Midbrain (tissue), 1 donor: ENCODE measurements at places on chromosomes 16 and 17.

GRCh38 chr16:31134625-31135534 is 647 bp downstream of the PRSS8 start:
- DNase-seq, result no peak

DNA sequence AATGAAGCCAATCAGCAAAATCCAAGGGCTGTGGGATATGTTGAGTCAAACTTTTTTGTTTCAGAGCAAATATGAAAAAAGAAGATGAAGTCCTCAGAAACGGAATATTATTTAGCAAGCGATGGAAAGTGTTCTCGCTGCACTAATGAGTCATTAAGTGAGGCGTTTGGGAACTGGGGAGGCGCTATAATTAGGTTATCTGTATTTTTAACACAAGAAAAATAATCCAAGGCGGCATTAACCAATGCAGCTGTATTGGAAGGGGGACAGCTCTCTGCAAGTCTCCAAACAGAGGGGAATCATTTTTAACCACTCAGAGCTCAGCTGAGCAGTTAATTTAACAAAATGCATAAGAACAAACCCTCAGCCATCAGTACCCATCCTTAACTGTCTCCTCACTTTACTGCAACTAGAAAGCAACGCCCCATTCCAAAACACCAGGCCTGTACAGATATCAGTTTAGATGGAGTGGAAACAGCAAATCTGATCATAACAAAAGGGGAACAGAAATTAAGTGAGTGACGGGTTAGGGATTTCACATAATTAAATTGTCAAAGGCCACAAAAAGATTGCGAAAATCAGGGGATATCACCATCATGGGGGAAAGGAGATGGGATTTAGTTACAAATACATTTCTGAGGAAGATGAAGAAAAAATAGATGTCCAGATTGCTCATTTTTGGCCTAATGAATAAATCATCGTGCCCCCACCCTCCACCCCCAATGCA is 211.0 kb upstream of the TOX3 start:
- no peak for DNase-seq

DNA sequence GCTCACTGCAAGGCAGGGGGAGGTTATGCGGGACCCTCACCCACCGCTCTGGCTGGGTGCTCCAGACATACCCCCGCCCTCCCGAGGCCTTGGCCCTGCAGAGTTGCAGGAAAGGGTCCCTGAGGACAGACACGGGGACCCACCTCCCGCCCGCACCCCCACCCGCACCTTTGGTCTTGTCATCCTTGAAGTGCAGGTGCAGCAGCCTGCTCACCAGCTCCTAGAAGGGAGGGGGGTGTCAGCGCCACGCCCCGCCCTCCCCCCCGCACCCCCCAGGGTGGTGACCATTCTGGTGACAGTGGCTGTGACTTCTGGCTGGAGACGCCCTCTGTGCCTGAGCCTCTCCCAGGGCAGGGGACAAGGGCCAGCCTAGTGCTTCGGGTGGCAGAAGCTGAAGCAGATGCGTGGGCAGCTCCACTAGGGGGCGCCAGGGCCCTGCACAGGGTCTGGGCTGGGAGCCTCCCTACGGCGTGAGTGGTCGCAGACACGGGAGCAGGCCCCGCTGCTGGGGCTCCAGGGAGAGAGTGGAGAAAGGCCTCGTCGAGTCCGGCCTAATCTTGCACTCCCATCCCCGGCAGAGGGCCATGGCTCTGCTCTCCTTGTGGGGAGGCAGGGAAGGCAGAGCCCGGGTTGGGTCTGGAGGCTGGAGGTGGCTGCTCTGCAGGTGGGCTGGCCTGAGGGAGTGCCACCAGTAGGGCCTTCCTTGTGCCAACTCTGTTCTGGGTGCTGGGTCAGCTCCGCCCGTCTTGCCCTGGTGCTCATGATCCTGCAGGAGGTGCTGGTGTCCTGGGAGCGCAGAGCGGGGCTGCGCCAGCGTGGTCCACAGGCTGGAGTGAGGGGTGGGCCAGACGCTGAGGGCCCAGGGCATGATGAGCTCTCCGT is 2.7 kb downstream of the CENPX start:
- no peak for DNase-seq

DNA sequence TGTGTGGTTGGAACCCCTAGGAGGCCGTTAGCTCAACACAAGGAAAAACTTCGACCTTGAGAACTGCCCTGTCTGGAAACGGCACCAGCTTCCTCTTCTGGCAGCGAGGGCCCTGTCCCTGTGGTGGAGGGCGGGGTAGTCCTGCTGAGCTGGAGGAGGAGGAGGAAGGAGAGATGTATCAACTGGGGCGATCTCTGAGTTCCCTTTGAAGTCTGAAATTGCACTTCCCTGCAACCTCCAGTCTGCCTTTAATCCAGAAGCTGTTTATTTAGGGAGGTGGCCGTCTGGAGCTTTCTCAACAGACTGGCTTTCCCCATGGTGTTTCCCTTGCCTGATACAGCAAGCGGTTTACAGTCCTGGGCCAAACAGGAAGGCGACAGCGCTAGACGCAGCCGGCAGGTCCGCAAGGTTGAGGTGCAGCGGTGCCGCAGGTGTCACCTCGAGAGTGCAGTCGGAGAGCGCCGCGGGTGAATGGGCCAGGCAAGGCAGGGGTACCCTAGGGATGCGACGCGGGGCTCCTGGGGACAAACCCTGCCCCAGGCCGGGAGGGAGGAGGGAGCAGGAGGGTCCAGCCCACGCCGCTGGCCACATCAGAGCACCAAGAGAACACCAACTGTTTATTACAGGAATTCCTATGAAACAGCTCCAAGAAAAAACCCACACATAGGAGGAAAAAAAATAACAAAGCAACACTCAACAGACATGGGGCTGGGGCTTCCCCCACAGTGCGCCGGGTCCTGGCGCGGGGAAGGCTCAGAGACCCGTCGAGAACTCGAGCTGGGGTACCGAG is 11.4 kb upstream of the MRPS23 start:
- DNase-seq, result no peak

DNA sequence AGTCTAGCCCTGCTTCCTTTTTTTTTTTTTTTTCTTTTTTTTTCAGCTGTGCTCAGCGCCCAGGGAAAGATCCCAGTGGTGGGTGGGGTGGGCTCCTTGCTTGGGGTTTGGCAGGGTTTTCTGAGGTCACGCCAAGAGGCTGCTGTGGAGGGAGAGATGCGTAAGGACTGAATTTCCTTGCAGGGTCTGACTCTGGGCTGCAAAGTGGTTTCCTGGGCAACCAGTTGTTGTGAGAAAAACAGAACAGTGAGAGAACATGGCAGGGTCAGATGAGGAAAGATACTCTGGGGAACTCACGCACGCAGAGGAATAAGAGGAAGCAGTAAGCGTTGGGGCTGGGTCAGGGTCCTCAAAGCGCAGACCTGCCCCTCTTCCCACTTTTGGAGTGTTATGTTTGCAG is 119.5 kb downstream of the IRF8 start:
- DNase-seq, result no peak

- no peak for DNase-seq
Observed at GRCh38 chr17:39110435-39111136, 40.9 kb downstream of the PLXDC1 start.

GRCh38 chr17:4594931-4595684 is 10.8 kb downstream of the SMTNL2 start:
- no peak for DNase-seq

GRCh38 chr17:43543771-43544575 is 2.2 kb downstream of the ETV4 start:
- DNase-seq, result no peak

- no peak for DNase-seq
Observed at GRCh38 chr16:46889942-46890300, 5.8 kb downstream of the GPT2 start.

DNA sequence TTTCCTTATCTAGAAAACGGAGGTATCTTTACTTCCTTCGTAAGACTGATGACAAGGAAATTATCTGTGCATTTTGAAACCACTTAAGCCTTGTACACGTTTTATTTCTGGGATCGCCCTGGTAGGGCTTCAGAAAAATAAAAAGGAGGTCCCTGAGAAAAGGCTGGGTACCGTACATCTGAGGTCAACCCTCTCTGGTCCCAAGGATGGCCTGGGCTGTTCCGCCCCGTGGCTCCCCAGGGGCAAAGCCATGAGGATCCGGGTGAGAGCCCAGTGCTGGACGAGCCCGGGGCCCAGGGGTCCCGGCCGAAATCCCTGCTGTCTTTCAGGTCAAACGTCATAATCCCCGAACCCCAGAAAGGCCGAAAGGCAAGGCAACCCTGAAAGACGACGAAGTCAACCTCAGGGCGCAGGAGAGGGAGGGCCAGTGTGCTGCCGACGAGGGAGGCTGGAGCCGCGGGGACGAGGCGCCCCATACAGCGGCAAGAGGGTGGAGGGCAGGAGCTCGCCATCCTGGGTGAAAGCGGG is 656 bp upstream of the FUS start:
- no peak for DNase-seq

DNA sequence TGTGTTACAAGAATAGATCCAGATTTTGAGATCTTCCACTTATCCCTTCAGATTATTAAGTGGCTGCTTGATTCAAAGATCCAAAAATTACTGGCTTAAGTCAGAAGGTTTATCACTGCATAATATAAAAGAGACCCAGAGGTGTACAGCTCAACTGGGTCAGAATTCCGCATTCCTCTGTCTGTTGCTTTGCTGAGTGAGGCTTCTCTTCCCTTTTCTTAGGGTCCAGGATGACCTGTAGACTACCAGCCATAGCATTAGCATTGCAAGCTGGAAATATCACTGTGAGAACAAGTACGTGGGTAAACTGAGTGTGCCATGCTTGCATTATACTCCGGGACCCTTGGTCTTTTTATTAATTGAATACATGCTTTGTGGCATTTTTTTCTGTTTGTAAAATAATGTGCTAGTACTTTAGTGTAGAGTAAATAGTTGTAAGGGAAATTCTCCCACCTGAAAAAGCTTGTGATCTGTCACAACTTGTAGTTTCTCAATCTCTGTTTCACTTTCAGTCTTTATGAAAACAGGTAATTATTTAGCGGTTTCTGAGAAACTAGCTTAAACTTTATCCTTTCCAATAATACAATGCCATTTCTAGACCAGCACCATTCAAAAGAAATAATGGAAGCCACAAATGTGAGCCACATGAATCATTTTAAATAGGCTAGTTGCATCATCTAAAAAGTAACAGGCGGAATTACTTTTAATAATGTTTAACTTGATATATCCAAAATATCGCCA is 61.6 kb downstream of the TNRC6C start:
- DNase-seq, result no peak

DNA sequence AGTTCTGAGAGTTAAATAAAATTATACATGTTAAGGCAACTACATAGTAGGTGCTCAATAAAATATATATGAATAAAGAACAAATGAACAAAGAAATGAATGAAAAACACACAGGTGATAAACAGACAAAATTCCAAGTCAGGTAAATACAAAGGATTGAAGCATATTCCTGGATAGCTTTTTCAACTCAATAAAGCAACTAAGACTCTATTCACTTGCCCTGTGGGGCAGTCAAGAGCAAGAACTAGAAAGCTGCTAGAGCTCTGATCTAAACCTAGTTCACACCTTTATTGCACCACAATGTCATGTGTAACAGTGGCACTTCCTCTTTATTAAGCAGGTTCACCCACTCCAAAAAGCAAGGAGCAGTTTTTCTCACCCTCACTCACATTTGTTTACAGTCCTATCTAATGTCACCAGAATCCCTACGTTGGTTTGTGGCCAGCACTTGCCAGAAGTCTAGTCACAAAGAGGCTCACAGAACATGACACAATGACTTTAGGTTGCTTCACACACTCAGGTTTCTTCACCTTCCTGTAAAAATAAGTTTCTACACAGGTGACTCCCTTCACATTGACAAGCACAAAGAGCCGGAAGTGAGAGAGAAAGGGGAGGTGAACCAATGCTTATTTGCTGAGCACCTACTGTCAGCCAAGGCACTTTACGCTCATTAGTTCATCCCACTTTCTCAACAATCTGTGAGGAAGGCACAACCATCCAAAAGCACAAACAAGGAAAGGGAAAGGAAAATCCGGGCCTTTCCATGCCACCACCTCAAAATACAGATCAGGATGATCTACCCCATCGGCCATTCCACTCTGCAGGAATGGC is 70.8 kb downstream of the XPO6 start:
- no peak for DNase-seq

- no peak for DNase-seq
Observed at GRCh38 chr16:50490828-50491227, 57.4 kb upstream of the NKD1 start.

GRCh38 chr17:58061672-58062071 is 21.5 kb upstream of the DYNLL2 start:
- DNase-seq, result no peak

- DNase-seq, result no peak
Observed at GRCh38 chr16:54050459-54051210, 236.0 kb downstream of the IRX3 start.

GRCh38 chr16:31350275-31351005 is 4.5 kb upstream of the ITGAX start:
- peak; percentile 31 for DNase-seq

DNA sequence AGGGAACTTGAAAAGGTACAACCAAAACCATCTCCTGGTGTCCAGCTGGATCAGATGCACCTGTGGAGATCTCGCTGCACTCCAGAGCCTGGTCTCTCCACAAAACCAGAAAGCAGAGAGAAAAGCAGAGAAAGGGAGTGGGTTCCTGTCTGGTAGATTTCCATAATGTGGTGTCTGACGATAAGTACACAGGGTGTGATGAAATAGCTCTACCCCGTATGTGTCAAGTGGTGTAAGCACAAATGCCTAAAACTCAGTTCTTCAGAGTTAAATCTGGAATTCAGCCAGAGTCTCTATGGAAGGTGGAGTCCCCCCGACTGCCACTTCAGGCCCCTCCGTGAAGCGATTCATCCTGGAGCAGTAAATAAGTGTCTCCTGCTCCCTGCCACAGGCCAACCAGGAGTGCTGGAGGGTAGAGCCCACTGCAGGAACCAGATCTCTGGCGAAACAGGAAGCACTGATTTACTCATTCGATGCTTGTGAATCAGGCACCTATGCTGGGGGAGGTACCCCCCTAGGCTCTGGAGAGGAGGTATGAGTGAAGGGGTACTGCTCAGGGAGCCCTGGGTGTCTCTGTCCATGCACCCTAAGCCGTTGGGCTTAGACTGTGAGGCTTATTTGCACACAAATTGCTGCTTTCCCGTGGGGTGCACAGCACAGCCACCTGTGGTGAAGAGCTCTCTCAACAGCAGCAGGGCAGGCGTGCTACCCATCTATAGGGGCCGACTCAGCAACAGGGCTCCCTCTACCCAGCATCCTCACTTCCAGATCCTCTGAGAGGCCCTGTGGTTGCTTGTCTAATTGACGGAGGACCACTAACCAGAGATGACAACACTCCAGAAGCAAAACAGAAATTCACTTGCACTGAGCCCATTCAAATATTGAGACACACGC is 97.1 kb upstream of the MYOCD start:
- no peak for DNase-seq

DNA sequence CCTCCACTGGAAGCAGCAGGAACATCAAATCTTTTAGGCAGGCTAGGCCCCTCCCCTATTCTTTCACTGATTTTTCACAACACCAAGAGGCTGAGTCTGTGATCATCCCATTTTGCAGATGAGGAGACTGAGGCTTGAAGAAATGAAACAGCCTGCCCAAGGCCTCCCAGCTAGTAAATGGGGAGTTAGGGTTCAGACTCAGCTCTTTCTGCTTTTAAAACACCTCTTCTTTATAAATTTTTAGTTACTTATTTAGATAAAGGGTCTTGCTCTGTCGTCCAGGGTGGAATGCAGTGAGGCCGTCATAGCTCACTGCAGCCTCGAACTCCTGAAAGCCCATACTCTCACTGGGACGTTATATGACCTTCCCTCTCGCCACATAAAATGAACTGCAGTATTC is 82.2 kb downstream of the BMERB1 start:
- DNase-seq, result no peak

GRCh38 chr16:61237884-61238485 is 798.3 kb downstream of the CDH8 start:
- DNase-seq, result no peak

- DNase-seq, result no peak
Observed at GRCh38 chr16:81491541-81492188, 47.1 kb downstream of the CMIP start.
